Amygdala (tissue), 56 donors: ENCODE measurements at places on chromosomes 7 and 10.

GRCh38 chr10:76287856-76288255 lies 856.4 kb downstream of the LRMDA start:
- no peak for DNase-seq

GRCh38 chr7:75835688-75836285 lies 22.2 kb upstream of the CCL24 start:
- DNase-seq = no peak

GRCh38 chr7:150479023-150479716 lies 28.7 kb downstream of the GIMAP8 start:
- DNase-seq = no peak

- no peak for DNase-seq
These were observed 411.9 kb upstream of the SHH start for GRCh38 chr7:156223935-156224832.

DNA sequence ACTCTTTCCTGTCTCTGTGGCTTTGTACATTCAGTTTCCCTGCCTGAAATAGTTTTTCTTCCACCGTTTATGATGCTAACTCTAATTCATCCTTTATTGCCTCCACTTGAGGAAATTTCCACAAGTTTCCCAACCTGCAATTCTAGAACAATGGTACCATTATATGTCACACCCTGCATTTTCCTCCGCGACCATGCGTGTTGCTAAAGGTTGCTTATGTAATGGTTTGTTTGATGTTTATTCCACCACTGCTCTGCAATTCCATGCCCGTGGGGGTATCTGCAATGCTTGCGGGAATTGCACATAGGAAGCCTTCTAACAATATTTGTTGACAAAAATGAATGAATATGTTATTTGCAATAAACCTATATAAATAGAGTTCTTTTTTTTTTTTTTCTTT lies 69.5 kb upstream of the ST8SIA6 start:
- no peak for DNase-seq

DNA sequence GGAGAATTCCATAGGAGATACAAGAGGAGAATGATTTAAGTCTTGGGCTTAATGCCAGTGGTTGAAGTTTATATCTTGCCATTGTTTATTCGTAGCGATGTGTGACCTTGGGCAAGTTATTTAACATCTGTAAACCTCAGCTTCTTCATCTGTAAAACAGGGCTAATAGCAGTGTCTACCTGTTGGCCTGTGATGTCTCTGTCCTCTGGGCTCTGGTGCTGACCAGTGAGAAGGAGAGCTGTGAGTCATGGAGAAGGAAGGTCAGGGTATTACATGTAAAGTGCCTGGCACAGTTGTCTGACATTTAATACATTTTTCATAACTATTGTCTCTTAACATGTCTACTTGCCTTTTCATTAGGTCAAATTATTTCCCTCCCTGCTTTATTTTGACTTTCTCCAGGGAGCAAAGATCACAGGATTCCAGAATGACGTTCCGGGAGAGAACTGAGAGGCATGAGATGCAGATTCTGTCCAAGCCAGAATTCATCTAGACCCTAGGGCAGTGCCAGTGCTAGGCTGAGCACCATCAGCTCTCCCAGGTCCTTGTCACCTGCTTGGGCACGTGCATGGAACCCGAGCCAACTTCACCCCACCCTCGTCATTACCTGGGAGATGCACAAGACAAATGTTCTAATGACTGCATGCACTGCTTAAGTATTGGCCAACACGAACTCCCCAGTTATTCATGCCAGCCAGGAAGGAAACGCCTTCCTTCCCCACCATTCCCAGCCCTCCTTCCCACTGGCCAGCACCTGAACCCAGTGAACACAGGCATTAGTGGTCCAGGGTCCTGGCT lies 187.9 kb downstream of the DPY19L1 start:
- no peak for DNase-seq

DNA sequence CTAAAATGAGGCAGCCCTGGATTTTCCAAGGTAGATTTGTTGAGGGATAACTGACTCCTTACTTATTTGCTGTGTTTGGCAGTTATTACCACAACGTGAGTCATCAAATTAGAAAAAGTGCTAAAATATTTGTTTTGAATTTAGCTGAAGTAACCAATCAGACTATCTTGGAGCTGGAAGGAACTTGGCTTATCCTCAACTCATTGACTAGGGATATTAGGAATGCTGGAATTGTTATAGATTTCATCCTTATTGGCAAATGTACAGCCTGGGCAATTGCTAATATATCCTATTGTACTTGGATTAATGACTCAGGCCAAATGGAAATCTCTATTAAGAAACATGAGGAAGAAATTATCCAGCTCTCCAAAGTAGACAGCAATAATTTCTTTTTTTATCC lies 1189.0 kb upstream of the LRRN3 start:
- DNase-seq = no peak

- no peak for DNase-seq
These were observed 53.9 kb downstream of the SHH start for GRCh38 chr7:155758348-155758747.

GRCh38 chr7:48089046-48090003 lies at the start of gene UPP1:
Gene UPP1, plus strand, starts transcription at chr7:48089265. Its CDS starts 5,519 bp downstream, at chr7:48094784.
- peak; percentile 70 for DNase-seq

DNA sequence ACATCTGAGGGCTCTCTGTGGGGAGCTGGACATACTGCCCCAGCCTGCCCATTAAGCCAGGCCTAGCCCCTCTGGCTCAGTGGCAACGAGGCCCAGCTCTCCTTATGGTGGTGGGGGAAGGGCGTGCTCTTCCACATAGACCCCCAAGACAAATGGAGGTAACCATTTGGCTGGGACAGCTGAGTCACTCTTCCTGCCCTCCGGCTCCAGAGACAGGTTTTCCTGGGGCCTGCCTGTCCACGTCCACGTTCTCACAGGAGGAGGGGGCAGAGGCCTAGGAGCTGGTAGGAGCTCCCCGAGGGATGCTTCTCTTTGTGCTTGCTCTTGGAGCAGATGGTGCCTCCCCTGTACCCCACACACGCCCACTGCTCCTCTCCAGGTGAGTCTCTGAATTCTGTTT lies 33.5 kb downstream of the TSPAN15 start:
- DNase-seq = no peak

DNA sequence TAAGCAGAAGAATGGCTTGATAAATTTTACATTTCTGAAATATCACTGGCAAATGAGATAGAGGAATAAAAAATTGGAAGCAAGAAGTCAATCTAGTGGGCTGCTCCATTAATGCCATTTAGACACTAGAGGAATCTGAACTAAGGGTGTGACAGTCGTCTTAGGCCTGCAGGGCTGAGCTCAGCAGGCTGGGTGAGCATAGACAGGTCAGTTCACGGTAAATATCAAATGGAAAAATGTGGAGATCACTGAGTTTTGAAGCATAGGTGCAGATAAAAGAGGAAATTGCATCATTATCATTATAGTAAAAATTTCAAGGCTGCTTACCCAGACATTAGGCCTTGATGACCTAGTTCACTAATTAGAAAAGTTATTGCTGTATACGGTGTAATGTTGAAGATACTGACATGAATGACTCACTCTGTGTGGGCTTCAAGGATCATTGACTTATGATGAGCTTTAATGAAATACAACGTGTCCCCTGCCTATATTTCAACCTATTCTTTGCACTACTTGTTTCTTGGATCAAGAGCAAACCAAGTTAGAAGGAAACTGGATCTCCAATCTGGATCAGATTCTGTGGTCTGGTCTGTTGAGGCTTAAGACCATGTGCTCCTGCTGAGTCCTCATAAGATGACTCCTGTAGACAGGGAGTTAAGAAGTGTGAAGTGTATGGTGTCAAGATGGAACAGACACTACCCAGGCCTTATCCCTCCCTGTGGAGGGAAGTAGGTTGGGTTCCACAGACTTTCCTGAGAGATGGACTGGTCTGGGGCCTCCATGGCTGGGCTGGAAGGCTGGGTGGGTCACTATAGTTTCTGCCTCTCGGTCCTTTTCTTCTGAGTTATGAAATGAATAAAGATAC lies 3.6 kb downstream of the OR2F2 start:
- DNase-seq = no peak

- no peak for DNase-seq
These were observed 553 bp downstream of the VDAC2 start for GRCh38 chr10:75211007-75211691.

DNA sequence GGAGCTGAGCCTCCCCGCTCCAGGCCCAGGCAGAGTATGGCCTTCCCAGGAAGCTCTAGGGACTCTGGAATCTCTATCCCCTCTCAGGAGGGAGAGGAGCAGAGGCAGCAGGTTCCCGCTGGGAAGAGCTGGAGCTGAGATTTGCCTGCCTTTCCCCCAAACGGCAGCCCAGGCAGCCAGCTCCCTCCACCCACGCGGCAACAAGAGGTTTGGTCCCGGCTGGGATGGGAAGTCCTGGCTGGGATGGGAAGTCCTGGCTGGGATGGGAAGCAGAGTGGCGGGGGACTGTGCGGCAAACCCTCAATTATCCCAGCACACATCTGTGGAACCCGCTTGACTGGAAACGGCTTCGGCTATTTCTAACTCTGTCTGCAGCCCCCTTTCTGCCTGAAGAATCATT lies 223.0 kb downstream of the ELFN1 start:
- DNase-seq = no peak

GRCh38 chr7:138276891-138277290 lies 183.2 kb upstream of the TRIM24 start:
- DNase-seq = no peak

GRCh38 chr10:50398823-50399222 lies 147.5 kb upstream of the ASAH2 start:
- DNase-seq = no peak

GRCh38 chr7:131148258-131148657 lies 179.4 kb upstream of the MKLN1 start:
- DNase-seq = no peak

DNA sequence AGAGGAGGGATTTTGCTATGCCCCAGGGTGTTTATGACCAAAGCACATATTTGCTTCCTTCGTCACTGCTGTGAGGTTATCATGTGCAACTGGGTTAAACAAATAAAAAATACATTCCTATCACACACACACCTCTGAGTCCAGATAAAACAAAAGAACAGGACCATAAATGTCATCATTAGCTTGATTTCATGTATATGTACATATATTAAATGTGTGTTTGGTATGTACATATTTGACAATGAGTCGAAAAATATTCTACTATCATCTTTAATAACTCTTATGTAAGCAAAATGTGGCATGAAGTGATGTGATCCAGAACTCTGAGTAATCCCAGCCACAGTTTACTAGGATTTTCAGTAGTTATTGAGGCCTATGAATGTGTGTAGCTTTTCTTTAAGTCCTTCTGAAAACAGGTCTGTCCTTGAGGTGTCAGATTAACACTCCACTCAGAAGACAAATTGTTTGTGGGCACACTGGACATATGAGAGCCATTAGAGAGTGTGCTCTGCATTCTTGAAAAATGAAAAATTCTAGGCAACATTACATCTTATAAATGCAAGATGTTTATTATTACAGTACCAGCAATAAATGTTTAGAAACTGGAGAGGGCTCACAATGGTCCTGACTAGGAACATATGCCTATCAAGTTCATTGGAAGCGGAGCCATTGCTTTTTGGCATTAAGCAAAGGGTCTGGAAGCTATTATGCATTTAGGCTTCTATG lies 335.1 kb upstream of the SEMA3A start:
- DNase-seq = no peak

GRCh38 chr10:43857206-43857930 lies 208.7 kb upstream of the ZNF32 start:
- DNase-seq = no peak

- no peak for DNase-seq
These were observed 17.7 kb downstream of the GATA3 start for GRCh38 chr10:8072211-8072610.

DNA sequence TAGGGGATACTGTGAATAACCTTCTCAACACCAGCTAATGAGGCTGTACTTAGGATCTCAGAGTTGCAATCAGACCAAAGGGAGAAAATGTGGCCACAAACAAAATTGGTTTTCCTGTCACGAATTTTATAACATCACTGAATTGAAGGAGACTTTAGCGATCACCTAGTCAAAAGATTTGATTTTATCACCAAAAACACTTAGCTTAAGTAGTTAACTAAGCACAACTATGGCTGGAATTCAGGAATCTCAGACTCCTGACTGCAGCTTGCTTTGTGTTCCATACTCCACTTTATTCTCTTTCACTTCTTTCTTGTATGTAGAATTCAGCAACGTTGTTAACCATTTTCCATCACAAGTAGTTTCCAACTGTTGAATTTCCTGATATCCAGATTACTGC lies 152.0 kb downstream of the SLC16A9 start:
- DNase-seq = no peak
